ENCODE measurements at places on chromosomes 13 and 19.

- DNase-seq, result no peak
Measured at GRCh38 chr19:38690832-38691231, 43.4 kb downstream of the ACTN4 start.

- DNase-seq, result peak; percentile 67
Measured at GRCh38 chr13:111282425-111282824, 38.0 kb upstream of the TEX29 start.

- no peak for DNase-seq
Measured at GRCh38 chr13:27868641-27869435, 51.0 kb upstream of the PDX1 start.

GRCh38 chr13:99693852-99694611 is 192.8 kb downstream of the TM9SF2 start:
- peak; percentile 48 for DNase-seq

DNA sequence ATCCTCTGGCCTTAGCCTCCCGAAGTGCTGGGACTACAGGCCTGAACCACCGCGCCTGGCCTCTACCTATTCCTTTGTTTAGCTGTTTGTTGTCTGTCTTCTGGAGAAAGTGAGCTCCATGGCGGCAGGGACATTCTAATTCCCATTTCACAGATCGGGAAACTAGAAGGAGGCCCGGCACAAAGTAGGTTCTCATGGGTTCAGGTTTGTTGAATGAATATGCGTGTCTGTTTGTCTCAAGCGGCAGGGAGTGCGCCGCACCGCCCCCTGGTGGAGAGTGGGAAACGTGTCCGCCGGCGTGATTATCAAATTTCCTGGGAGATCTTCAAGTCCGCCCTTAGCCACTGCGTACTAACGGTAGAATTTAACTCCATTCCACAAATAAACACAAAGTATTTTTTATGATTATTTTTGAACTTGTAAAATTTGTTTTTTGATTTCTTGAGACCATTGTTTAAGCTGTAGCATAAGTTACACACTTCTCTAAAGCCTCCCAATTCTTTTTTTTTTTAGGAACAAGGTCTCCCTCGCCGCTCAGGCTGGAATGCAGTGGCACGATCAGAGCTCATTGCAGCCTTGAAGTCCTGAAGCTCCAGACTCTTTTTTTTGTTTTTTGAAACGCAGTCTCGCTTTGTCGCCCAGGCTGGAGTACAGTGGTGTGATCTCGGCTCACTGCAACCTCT is 8.9 kb upstream of the CCDC9 start:
- DNase-seq, result peak; percentile 82

GRCh38 chr19:50718255-50719118 is 1.1 kb downstream of the SHANK1 start:
- DNase-seq, result no peak

DNA sequence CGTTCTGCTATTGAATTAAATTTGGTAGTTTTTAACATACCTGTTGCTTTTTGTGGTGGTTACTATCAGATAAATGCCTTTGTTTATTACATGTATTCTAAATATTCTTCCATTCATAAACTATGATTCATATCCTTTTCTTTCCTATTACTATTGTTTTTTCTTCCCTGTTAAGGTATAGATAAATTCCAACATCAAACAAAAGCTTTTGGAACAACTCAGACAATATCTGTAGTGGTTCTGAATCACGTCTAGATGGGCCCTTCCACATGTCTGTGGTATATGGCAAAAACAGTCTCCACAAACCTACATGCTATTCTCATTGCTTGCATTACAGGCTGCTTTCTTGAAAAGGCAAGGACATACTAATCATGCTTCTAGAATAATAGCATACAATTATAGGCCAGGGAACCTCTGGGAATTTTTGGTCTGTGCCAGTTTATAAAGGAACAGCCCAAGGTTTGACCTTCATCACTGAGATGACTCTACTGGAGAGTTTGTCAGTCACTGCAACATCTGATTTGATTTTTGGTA is 6.4 kb downstream of the LRCH1 start:
- DNase-seq, result no peak

- DNase-seq, result no peak
Measured at GRCh38 chr19:32519023-32519422, 62.0 kb upstream of the PDCD5 start.

GRCh38 chr19:13066226-13066625 is 36.4 kb downstream of the LYL1 start:
- DNase-seq, result no peak

- DNase-seq, result no peak
Measured at GRCh38 chr19:43606569-43607229, 5.2 kb upstream of the SRRM5 start.

GRCh38 chr13:77536358-77536757 is 852 bp downstream of the SCEL start:
- DNase-seq, result no peak

- DNase-seq, result no peak
Measured at GRCh38 chr19:20472854-20473253, 92.7 kb downstream of the ZNF737 start.

GRCh38 chr19:29615891-29616425 is 9.9 kb downstream of the POP4 start:
- DNase-seq, result no peak

- no peak for DNase-seq
Measured at GRCh38 chr19:9986787-9987281, 23.5 kb downstream of the COL5A3 start.

DNA sequence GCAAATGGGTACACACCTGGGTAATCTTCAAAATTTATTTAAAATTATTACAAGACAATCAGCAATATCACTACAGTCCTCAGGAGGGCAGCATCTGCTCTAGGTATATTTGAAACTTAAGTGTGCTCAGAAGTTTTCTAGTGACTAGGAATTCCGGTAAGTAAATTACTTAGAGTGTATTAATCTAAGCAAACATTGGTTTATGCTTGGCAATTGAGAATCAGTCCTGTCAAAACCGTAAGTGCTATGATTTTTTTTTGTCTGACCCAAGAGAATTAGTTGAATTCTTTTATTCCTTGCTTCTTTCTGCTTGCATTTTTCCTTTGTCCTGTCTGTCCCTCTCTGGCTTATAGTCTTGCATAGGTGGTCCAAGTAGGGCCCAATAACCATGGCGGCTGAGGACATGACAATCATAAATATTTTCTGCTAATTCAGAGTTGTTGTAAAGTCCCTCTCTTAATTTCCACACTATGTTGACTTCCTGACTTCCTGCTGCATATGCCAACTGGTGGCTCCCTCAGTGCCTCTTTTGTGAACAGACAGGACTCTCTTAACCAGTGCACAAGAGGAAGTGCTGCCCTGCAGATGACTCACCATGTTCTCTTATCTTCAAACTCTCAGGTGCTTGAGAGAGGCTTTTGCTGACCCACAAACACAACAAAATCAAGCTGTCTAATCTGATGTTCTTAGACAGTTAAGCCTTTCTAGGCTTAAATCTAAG is 82.2 kb downstream of the SLAIN1 start:
- DNase-seq, result peak; percentile 81

GRCh38 chr19:40791349-40791748 is 7.6 kb upstream of the EGLN2 start:
- DNase-seq, result no peak

GRCh38 chr13:20127262-20127561 is 33.6 kb downstream of the GJA3 start:
- peak; percentile 20 for DNase-seq

GRCh38 chr13:110388108-110388943 is 81.2 kb downstream of the COL4A2 start:
- DNase-seq, result peak; percentile 42

GRCh38 chr19:33293255-33294057 is 8.9 kb downstream of the CEBPA start:
- peak; percentile 24 for DNase-seq

GRCh38 chr19:39497996-39498797 is 550 bp upstream of the DLL3 start:
- peak; percentile 88 for DNase-seq

DNA sequence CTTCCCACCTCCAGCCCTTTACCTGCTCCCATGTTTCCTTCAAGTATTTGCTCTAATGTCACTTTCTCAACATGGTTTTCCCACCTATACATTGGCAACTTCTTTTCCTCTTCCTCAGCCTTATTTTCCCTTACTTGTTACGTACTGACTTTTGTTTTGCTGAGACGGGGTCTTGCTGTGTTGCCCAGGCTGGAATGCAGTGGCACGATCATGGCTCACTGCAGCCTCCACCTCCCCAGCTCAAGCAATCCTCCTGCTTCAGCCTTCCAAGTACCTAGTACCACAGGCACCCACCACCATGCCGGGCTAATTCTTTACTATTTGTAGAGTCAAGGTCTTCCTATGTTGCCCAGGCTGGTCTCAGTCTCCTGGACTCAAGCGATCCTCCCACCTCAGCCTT is 5.0 kb downstream of the PRODH2 start:
- DNase-seq, result no peak

DNA sequence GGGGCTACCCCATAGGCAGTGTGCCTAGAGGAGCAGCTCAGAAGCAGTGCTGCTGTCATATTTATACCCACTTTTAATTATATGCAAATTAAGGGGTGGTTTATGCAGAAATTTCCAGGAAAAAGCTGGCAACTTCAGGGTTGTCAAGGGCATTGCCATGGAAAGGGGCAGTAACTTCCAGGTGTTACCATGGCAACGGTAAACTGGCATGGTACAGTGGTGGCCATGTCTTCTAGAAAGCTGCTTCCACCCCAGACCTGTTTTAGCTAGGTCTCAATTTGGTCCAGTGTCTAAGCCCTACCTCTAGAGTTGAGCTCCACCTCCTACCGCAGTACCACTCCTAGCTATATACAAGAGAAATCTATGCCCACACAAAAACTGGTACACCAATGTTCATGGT is 11.3 kb downstream of the PNMA8A start:
- DNase-seq, result no peak

DNA sequence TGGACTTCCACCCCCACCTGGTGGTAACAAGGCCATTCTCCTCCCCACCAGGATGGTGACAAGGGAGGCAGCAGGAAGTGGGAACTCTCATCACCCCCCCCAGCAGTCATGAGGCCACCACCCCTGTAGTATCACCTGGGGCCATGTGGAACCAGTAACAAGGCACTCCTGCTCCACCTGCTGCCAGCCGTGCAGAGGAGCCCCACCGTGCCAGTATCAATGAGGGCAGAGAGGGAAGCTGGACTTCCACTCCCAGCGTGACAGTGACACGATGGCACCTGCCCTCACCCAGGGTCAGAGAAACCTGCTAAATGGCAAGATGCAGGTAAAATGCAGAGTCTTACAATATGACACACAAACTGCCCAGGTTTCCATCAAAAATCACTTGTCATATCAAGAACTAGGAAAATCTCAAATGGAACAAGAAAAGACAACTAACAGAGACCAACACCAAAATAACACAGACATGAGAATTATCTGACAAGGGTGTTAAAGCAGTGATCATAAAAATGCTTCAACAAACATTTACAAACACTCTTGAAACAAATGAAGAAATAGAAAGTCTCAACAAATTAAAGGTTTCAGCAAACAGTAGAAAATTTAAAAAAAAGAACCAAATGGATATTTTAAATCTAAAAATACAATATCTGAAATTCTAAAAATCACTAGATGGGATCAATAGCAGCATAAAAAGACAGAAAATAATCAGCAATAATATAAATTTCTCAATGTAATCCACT is 9.1 kb upstream of the SPACA7 start:
- DNase-seq, result no peak

- no peak for DNase-seq
Measured at GRCh38 chr19:45249261-45250033, 1.6 kb upstream of the MARK4 start.

DNA sequence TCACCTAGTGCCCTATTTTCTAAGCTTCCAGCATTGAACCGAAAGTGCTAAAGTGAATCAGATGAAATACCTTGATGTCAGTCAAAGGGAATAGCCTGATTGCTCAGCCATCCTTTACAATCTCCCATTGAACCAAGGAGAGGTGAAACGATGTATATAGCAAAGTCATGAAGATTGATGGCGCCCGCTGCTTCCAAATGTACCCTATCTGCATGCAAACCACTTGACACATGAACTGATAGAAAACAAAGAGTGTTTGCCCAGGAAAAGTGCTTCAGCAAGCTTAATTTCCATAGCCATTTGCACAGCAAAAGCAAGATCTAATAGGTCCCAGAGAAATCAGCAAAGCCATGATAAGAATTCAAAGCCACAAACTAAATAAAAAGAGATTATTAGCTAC is 624.9 kb upstream of the PCDH9 start:
- DNase-seq, result no peak

DNA sequence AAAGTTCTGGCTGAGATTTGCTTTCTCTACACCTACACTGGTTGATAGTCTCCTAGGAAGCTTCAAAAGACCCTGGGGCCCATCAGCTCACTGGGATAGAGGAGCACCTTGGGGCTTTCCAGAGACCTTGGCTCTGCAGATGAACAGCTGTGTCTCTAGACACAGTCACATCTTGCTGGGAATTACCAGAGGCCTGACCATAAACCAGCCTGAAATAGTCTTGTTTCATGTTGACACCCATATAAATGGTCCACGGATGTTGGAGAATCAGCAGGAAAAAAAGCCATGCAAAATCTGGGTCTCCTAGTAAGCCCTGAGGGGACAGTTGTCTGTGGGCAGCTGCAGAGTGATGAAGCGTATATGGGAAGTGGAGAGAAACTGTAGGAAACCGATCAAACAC is 207.6 kb downstream of the DNAJC15 start:
- DNase-seq, result no peak

DNA sequence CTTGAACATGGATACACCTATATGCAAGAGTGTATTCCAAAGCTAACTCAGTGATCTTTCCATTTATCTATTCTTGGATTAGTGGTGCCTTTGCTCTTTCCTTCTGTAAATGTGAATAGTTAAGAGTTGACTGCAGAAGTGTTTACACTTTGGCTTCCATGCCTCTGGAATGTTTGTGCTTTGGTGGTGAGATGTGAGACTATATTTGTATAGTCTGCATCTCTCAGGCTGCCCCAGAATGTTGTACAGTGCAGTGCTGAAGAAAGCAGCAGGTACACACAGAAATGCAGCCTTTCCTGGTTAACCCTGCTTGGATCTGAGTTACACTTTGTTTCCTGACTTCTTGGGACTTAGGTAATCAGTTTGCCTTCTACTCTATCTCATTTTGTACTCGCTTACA is 90.2 kb downstream of the DNAJC15 start:
- no peak for DNase-seq

DNA sequence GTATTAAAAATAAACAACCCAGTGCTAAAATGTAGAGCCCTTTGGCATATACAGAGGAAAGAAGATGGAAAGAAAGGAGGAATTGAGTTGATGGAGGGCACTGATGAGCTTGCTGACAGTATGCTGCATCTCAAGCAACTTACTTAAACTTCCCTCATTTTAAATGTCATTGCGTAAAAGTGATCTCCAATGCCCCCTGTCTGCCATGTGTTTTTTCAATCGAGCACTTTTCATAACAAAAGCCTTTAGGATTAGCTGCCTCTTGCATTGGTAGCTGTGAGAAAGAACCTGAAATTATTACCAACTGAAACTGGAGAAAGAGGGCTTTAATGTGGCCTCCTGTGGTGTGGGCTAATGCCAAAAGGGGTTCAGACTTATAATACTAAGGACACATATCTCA is 541.6 kb downstream of the SUCLA2 start:
- peak; percentile 23 for DNase-seq

GRCh38 chr19:7611541-7612279 is 16.0 kb downstream of the CAMSAP3 start:
- DNase-seq, result no peak
